GM23248 (cell line): ENCODE measurements at places on chromosomes 5 and 9. TPM values are rescaled to one million over a fixed set of nuclear protein-coding genes. Genes with fewer than 3 reads are reported as not detected.

GRCh38 chr9:21559402-21560280 lies 77.5 kb upstream of the IFNE start:
- peak; percentile 88 for DNase-seq

Gene PFN3
- polyA plus RNA-seq, result not detected in 2 replicates

DNA sequence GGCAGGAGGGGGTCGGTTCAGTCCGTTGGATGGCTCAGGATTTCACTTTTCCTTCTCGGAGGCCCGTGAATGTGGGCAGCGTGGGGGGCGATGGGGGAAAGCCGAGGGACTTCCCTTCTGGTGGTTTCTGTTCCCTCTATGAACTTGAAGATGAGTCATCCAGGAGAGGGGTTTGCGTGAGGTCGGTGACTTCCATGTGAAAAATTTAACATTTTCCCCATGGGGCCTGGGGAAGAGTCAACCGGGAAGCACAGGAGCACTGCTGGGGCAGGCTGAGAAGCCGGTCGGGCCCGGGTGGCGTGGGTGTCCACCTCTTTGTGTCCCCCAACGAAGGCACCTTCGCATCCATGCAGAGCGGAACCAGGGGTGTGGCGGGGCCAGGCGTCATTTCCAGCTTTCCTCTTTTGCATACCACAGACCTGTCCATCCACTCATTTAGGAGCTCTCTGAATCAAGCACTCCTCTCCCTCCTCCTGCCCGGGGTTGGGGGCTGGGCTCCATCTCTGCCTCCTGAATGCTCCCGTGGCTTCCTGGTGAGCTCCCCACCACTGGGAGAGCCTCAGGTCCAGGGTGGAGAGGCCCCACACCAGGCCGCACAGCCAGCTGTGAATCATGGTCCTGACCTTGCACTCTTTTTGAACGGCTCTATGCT lies 68.4 kb downstream of the ANKRD33B start:
- no peak for DNase-seq

Gene STOM
- polyA plus RNA-seq, result 58.0 and 61.9 TPM in 2 replicates

- DNase-seq, result peak; percentile 27
Observed at GRCh38 chr9:128702949-128703615, 779 bp downstream of the PKN3 start.

- DNase-seq, result no peak
Observed at GRCh38 chr9:118482306-118482705, 778.1 kb downstream of the TLR4 start.

DNA sequence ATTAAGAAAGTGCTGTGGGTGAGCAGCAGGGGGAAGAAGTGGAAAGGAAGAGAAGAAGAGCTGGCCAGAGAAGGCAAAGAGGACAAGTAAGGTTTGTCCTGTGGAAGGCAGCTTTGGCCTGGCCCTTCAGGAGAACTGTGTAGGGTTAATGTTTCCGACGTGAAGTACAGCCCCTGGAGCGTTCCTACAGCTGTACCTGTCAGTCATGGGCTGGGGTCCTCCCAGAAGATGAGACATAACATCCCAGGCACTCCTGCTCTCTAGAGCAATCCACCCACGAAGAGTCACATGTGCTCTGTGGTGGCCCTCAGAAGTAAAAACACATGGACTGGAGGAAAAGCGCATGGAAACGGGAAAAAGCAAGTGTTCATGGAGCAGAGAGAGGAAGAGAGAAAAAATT lies 237.4 kb downstream of the CAAP1 start:
- DNase-seq, result no peak

GRCh38 chr5:33328818-33329217 lies 111.9 kb upstream of the TARS1 start:
- no peak for DNase-seq

Gene GABRA6
- not detected in 2 replicates for polyA plus RNA-seq

DNA sequence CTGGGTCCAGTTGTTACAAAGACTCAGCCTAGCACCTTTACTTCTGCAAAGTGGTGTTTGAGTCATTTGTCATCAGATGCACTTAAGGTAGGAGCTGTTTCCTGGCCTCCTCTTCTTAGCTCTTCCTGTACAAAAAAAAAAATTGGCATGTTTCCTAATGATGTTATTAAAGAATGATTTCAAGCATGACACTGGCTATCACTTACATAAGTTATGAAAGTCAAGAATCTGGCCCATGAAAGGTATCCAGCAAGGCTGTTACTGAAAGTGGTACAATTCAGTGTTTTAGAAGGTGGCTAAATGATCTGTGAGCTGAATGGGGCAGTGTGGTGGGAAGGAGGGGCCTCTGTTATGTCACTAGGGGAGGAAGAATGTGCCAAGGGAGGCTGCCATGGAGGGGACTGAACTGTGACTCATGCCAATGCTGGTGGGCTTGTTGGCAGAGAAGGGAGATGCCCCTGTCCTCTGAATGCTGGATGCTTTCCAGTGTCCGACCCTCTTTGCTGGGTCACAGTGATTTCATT lies 175.1 kb upstream of the MAP1B start:
- peak; percentile 43 for DNase-seq

- DNase-seq, result no peak
Observed at GRCh38 chr9:83060556-83060955, 2.4 kb downstream of the RASEF start.

GRCh38 chr9:121336665-121337064 lies 33.4 kb downstream of the STOM start:
- no peak for DNase-seq
